ENCODE measurements at places on chromosomes 12 and 14.

DNA sequence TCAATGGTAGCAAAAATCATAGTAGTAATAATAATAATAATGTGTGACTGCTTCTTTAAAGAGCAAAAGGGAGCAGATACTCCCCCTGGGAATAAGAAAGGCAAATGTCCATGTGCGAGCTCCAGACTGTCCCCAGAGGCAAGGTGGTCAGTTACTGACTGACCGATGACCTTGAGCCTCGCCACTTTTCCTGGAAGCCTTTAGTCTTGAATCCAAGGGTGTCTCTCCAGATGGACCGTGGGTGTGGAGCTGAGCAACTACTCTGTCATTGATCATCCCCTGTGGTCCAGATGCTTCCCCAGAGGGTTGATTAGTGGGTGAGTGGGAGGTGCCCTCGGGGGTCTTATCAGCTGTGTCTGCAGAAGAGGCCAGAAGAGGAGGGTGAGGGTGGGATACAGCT is 418.5 kb upstream of the TBX3 start:
- no peak for DNase-seq

DNA sequence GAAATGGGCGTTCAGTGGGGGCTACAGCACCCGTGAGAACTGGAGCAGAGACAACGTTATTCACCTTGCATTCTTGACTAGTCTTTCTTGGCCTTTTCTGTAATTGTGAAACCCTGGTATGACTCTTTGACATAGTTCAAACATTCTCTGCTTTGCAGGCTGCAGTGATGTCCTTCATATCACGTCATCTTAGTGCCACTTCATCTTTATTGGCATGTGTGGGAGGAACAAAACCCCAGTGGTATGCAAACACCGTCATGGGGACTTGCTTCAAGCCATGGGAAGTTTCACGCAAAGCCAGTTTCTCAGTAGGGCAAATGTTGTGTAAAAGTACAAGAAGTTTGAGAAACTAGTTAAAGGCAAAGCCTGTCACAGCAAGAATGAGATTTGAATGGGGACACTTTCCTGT is 20.2 kb upstream of the DUSP16 start:
- DNase-seq: peak; percentile 43

DNA sequence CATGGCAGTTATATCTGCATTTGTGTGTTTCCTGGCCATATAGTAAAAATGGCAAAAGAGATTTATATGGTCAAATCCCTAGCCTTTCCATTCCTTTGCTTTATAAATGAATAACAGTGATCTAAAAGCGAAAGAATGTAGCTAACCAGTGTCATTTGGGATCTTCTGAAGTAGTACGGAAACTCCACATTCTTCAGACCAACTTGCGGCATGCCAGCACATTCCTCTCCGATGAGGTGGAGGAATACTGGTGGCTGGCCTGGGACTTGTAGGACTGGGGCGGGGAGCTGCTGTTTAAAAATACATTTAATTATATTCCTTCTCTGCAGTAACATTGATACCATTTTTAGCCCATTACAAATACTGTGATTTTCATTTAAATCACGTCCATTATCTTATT is 85.3 kb downstream of the SAMD4A start:
- DNase-seq: peak; percentile 18

DNA sequence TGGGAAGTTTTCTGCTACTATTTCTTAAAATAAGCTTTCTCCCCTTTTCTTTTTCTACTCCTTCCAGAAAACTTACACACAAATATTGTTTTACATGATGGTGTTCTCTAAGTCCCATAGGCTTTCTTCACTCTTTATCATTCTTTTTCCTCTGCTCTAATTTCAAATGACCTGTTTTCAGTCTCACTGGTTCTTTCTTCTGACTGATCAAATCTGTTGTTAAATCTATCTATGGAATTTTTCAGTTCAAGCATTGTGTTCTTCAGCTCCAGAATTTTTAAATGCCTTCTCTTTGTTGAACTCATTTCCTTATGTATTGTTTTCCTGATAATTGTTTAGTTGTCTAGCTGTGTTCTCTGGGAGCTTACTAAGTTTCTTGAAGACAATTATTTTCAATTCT is 29.5 kb upstream of the CNOT2 start:
- DNase-seq: no peak

- no peak for DNase-seq
These were observed 348.3 kb downstream of the ZFP36L1 start for GRCh38 chr14:68444449-68445168.

DNA sequence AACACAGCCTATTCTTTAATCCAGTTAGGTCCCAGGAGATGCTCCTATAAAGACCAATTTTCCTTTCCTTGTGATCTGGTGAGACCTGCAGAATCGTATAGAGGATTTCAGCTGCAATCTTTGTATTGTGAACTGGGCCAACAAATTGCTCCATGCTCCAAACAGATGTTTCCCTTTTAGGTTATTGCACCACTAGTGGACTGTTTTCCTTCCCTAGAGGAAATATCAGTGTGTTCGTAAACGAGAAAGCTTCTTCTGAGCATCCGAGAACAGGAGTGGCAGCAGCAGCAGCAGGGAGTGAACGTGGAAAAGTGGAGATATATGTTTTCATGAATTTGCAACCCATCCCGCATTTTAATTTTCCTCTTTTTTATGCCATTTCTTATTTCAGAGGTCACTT is 344.1 kb upstream of the PDE3A start:
- no peak for DNase-seq

GRCh38 chr14:90428676-90429075 is 31.8 kb downstream of the CALM1 start:
- no peak for DNase-seq

Measured in DMS53 (cell line).